HFFc6 (cell line): ENCODE measurements at places on chromosomes 12 and 14. TPM values are rescaled to one million over a fixed set of nuclear protein-coding genes. Genes with fewer than 3 reads are reported as not detected.

DNA sequence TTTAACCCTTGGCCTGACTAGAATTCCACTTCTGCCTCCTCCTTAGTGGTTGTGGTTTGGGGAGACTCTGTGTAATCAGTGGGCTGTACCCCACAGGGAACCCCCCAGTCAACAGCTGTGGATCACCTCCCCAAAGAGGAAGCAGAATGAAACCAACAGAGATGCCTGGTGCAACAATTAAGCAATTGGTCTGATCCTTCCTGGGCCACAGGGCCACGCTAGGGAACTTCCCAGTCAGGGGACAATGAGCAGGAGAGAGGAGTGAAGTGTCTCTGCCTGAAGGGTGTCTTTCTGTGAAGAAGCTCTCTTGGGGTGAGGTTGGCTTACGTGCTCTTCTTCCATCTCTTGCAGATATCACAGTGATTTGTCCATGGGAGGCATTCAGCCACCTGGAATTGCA lies 8.2 kb downstream of the PDE6H start:
- H3K4me1 ChIP-seq, result no peaks in the 10 kb centered on the region
- H3K27me3 ChIP-seq, result peaks cover 7% of the 10 kb centered on the region
- no peak overlapping the region for H3K27ac ChIP-seq
- DNase-seq, result no peak
- no peak overlapping the region for H3K4me3 ChIP-seq

DNA sequence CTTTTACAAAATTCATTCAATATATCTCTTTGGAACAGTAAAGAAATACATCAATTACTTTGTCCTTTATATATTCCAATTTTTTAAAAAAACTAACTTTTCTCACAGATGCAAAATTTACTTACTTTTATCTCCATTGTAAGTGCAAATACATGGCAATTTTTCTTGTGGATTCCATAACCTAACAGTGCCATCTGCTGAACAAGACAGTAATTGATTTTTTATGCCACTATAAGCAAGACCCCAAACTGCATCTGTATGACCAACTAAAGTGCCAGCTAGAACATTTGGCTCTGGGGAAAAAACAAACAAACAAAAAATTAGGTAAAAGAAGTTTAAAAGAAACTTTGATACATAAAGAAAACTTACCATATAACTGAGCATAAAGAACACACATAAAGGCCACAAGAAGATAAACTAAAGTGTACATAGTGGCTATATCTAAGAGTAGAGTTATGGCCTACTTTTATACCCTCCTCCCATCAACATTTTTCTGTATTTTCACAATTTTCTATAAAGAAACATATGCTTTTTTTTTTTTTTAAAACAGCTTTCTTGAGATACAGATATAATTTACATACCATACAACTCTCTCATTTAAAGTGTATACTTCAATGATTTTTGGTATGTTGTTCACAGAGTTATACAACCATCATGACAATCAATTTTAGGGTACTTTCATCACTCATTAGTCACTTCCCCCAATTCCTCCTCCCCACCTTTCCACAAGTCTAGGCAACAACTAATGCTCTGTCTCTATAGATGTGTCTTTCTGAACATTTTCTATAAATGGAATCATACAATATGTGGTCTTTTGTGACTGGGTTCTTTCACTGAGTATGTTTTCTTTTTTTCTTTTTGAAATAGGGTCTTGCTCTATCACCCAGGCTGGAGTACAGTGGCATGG lies 32.6 kb downstream of the COCH start:
- H3K4me1 ChIP-seq, result no peaks in the 10 kb centered on the region
- no peaks in the 10 kb centered on the region for H3K27me3 ChIP-seq
- H3K4me3 ChIP-seq, result no peak overlapping the region
- no peak for DNase-seq
- H3K27ac ChIP-seq, result no peak overlapping the region

GRCh38 chr12:62767496-62767895 lies 167.5 kb downstream of the PPM1H start:
- H3K27ac ChIP-seq, result no peak overlapping the region; the same call in 1 of the 2 replicates
- H3K4me3 ChIP-seq, result no peak overlapping the region
- peaks cover 2% of the 10 kb centered on the region for H3K36me3 ChIP-seq
- no peaks in the 10 kb centered on the region; the same call in 1 of the 2 replicates for H3K27me3 ChIP-seq

DNA sequence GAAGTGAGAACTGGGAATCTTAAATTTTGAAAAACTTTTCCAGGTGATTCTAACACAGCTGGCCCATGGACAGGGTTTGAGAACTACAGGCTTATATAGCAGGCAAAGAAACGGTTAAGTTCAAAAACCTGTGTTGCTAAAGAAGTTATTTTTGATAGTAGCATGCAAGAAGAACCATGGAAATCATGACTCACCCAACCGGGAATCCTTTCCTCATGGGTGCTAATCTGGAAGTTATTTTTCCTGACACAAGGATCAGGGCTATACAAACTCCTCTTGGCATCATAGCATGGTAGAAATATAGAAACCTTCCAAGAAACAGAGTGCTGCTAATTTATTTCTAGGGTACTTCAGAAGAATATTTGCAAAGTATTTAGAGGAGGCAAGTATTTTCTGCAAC lies 588.7 kb downstream of the CCER1 start:
- H3K4me3 ChIP-seq, result no peak overlapping the region
- H3K27me3 ChIP-seq, result no peaks in the 10 kb centered on the region
- no peaks in the 10 kb centered on the region for H3K36me3 ChIP-seq
- no peak for DNase-seq
- H3K4me1 ChIP-seq, result no peaks in the 10 kb centered on the region

DNA sequence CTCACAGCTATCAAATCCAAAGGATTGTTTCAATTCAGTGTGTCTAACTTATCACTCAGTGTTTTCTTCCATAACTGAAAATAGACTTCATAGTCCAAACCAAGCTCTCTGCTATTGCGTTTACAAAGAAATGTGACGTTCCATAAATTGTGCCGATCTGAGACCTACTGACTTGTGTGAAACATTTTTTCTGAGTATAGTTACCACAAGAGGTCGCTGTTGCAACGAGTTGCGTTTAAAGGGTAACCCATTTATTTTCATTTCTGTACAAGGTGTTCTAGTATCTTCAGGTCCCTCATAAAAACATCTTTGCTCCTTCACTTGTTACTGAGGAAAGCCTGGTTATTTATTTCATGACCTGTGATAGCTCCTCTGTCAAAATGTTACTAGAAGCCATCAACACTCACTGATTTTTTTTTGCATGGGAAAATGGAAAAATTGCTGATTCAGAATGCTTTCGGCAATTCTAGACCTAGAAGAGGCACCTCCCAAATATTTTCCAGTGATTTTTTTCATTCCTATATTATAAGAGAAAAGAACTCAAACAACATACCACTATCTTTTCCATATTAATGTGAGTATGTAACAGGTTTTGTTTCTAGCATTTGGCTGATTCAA lies 60.9 kb upstream of the OR4E1 start:
- DNase-seq, result no peak
- H3K4me1 ChIP-seq, result no peaks in the 10 kb centered on the region
- H3K27ac ChIP-seq, result no peak overlapping the region
- H3K4me3 ChIP-seq, result no peak overlapping the region

PLEKHD1 gene
- total RNA-seq, result 0.05 TPM in 1 of 3 replicates, not detected in the others

RDH16 gene
- total RNA-seq, result not detected in 3 replicates

SOAT2 gene
- total RNA-seq, result 0.13 to 0.26 TPM (median 0.15 TPM) in 3 replicates
